ENCODE measurements at places on chromosomes 4 and X.

DNA sequence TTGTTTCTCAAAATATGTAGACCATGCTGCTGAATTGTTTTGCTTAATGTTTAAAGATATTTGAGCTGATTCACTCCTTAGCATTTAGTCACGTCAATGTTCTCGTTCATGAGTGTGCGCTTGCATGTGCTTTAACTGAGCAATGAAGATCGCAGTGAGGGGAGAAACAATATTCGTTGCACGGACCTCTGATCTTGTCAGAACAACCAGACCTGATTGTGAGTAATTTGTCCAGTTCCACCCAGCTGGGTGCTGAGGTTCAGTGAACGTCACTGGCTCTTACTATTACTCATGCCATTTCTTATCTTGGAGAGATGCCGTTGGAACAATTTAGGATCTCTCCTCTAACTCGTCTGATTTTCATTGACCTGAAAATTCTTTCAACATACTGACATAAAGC lies 15.0 kb upstream of the PRKX start:
- no peak for DNase-seq

- DNase-seq: no peak
Observed at GRCh38 chr4:78437608-78438088, 113.9 kb upstream of the ANXA3 start.

DNA sequence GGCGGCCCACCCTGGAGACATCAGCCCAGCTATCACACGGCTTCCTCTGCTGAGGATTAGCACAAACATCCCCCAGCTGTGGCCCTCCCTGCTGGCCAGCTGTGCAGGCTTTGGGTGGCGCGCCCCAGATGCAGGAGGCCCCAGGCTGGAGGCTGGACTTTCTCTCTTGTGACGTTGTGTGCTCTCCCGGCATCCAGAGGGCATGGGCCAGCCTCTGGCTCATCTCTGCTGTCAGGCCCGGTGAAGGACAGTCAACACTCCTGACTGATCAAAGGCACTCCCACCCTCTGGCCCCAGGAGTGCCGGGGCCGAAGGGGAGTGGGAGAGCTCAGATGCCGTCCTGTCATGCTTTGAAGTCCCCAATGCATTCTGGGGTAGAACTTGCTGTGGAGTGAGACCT lies 29.9 kb upstream of the PJA1 start:
- DNase-seq: no peak

DNA sequence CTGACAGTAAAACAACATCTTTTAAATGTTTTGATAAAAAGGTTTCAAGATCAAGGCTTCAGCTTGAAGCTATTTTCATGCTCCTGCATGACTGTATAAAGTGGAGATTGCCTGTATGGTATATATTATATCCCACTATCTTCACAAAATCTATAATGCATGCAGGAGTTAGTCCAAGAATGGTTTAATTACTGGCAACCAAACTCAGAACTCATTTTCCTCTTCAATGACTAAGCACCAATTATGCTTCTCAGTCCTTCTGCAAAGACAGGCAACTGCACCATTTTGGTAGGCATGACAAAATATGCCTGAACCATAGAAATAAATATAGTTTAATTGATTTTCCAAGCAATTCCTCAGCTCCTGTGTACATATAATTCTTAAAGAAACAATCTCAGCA lies 54.5 kb downstream of the NPY5R start:
- no peak for DNase-seq

DNA sequence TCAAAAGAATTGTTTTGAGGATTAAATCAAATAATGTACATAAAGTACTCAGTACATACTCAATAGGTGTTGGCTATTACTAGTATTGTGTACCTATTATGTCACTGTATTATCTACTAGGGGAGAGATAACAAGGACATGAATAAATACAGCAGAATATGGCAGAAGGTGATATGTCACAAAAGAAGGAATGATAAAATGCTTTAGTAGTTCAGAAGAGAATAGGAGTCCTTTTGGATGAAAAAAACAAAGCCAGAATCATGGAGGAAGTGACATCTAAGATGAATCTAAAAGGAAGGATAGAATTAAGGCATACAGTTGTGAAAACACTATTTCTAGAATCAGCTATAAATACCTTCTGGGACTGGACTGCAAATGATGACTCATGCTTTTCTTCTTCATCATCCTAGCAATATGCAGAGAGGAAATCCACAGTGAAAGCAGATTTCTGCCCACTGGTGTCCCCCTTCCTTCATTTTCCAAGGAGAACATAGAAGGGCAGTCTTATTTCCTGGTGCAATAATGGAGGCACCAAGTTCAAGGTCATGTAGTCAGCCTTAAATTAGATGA lies 98.7 kb downstream of the GLUD2 start:
- no peak for DNase-seq

GRCh38 chr4:25198713-25199112 lies 35.1 kb upstream of the PI4K2B start:
- DNase-seq: no peak

GRCh38 chrX:144253356-144253755 lies 369.5 kb downstream of the UBE2NL start:
- DNase-seq: no peak

DNA sequence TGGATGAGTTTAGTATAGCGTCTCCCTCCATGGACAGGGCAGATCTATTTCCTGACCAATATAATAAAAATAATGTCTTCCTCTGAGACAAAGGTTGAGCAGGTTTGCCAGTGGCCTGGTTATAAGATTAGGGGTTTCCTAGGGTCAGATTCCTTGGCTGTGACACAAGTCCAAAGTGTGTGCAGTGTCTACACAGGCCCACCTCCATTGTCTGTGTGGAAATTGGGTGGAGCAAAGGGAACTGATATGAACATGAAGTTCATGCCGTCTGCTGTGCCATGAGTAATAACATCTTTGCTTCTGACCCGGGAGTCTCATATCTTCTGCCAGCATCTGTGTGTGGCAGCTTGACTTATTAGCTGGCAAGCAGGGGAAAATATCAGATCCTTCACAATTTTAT lies 187.7 kb upstream of the BOD1L1 start:
- DNase-seq: no peak

DNA sequence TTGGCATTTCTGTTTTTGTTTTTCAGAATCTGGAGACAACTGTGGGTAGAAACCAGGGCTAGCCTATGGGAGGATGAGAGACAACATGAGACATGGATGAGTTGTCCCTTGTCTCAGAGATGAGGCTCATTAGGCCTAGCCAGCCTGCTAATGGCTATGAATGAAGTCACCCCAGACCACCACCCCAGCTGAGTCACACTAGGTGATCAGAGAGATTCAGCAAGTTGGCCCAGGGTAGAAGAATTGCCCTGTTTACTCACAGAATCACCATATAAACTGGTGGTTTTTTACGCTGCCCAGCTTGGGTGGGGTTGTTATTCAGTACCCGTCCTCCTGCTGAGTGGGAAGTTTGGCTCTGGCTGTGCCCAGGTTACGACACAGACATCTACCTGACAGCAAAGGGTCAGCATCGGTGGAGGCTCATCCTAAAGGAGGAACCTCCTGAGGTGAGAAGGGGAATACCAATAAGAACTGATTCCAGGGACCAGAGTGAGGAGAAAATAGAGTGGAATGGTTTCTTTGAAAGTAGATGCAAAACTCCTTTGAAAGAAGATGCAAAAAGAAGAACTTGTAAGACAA lies 17.2 kb upstream of the ARSJ start:
- no peak for DNase-seq

DNA sequence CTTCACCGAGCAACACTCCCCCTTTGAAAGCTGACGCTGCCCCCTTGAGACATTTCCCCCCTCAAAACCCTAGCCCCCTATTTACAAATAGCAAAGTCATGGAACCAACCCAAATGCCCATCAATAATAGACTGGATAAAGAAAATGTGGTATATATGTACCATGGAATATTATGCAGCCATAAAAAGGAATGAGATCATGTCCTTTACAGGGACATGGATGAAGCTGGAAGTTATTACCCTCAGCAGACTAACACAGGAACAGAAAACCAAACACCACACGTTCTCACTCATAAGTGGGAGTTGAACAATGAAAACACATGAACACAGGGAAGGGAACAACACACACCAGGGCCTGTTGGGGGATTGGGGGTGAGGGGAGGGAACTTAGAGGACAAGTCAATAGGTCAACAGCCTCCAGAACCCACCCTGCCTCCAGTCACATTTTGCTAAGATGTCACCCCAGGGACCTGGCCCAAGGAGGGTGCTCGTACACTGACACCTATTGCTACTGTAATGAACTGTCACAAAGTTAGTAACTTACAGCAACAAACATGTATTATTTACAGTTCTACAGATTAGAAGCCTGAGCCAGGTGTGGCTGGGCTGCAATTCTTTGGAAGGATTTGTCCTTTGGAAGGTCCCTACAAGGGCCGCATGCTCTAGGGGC lies 20.6 kb downstream of the SCD5 start:
- DNase-seq: no peak

- DNase-seq: no peak
Observed at GRCh38 chrX:23246001-23246400, 88.6 kb upstream of the PTCHD1 start.

DNA sequence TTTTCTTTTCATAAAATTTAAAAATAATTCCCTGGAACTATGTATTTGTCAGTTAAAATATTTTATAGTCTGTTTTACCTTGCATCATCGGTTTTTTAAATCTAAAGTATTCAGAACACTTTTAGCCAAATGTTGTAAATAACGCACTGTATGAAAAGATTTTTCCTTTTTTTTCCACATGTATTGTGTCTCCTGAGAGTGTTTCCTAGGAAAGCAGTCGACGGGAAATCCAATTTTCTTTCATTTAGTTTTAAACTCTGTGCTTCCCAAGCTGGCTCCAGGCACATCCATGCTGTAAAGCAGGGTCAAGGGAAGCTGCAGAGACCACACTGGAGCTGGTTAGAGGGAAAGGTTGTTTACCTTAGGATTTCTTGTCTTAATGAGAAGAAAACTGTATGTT lies 1724.3 kb upstream of the TENM3 start:
- DNase-seq: no peak

DNA sequence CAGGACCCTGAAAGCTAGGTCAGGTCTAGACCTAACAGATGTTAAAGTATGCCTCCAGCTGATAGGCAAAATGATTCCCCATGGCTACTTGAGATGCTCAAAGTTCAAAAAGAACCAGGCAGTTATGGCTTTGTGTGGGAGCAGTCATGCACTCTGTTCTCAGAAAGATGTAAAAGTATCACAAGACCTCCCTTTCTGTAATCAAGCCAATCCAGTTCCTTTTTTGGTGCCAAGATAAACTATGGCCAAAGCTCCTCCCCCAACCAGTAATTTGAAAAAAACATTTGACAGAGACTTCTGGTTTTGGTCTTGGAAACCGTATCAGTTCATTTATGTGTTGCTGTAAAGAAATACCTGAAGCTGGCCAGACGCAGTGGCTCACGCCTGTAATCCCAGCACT lies 340.9 kb downstream of the CHIC1 start:
- DNase-seq: no peak

DNA sequence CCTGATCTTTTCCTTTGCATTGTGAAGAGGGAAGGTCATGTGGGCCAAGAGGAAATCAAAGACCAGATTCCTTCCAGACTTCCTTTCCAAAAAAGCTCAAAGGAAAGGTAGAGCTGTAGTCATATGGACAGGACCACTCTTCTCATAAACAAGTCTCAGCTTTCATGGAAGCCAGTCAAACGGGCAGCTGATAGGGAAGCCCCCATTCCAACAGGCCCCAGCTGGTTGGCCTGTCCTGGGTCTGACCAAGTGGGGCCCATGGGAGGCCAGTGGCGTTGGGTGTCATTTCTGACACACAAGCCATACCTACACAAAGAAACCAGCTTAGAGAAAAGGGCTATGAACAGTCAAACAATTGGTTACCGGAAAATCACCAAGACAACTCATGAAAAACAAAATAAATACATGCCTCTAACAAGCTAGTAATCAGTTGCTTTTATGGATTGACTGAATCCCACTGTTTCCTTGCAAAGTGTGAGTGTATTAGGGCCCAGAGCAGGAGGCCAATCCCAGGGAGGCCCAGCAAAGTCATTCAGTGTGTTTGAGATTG lies 149.6 kb upstream of the MAMLD1 start:
- DNase-seq: no peak

- no peak for DNase-seq
Observed at GRCh38 chr4:54659313-54659712, 1.6 kb downstream of the KIT start.

GRCh38 chrX:139640259-139640658 lies 67.7 kb downstream of the MCF2 start:
- DNase-seq: no peak

DNA sequence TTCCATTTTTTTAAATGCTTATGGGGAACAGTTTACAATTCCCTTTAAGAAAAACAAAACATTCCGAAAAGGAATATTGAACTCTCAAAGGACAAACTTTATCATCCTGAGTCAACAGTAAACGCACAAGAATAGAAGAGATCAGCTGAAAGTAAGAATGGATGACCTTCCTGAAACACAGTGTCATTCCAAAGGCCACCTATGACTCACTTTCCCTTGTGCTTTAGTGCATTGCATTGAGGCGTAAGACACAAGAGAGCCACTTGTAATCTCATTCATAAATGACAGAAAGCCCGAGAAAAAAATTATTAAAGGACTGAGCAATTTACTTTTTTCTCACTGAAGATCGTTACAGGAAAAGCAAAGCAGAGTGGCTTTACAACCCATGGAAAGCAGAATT lies 1062.4 kb upstream of the DIAPH2 start:
- DNase-seq: no peak

- no peak for DNase-seq
Observed at GRCh38 chrX:103073467-103073866, 9.5 kb upstream of the BEX1 start.

DNA sequence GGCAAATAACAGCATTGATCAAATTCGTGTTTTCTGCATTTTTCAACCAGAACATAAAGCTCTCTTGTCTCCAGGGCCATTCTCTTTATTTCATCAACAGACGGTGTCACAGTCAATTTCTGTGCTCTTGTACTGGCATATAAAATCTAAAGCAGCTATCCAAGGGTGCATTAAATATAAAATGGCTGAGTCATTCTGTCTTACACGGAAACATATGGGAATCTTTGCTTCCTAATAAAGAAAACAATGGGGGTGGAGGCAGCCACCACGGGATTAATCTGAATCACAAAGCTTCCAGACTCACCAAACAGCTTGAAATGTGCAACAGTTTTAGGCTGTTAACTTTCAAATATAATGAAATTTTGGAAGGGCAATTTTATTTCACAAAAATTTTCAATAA lies 132.6 kb downstream of the IL15 start:
- no peak for DNase-seq

DNA sequence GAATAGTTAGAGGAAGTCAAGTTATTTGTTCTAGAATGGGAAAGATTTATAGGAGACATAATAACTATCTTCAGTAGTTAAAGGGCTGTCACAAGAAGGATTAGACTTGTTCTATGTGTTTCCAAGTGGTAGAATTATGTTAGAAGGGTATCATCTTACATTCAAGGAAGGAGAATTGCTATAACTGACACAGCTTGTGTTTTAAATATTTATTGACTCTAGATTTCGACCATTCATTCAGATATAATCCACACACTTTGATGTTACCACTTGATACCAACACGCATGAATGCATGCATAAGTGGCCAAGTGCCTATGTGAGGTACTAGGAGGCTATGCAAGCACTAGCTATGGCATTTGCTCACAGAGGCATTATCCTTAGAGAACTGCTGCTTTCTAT lies 122.7 kb downstream of the CCNB3 start:
- no peak for DNase-seq

Data from NCI-H524 treated with DMSO at 0.1 percent for 48 hours (cell line).